Stimulated activated CD4-positive, alpha-beta T cell treated with anti-CD3 and anti-CD28 coated beads, Interleukin-4, amount 100 ng/mL, for 1 hour (primary cell): ENCODE measurements at places on chromosomes 5 and 9.

- no peak for DNase-seq
Observed at GRCh38 chr5:61207884-61208283, 45.6 kb upstream of the SMIM15 start.

DNA sequence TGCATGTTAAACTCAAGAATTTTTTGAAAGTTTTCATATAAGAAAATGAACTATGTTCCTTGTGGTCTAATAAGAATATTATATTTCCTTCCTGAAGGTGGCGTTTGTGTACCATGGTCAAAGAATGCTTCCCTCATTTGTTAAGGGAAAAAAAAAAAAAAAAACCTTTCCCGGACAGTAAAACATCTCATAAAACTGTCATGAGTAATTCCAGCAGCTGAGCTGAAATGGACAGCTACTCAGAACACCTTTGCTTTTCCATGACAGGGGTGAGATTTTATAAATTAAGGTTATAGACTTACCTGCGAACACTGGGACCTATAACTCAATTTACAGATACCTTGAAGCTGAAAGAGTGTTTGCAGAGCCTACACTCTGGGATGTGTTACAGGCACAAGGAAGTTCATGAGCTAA, 113.2 kb upstream of the RANBP3L start:
- no peak for DNase-seq

- no peak for DNase-seq
Observed at GRCh38 chr5:66906021-66906420, 290.6 kb downstream of the CD180 start.

- DNase-seq, result no peak
Observed at GRCh38 chr5:151499501-151500035, 52.2 kb downstream of the SLC36A1 start.

DNA sequence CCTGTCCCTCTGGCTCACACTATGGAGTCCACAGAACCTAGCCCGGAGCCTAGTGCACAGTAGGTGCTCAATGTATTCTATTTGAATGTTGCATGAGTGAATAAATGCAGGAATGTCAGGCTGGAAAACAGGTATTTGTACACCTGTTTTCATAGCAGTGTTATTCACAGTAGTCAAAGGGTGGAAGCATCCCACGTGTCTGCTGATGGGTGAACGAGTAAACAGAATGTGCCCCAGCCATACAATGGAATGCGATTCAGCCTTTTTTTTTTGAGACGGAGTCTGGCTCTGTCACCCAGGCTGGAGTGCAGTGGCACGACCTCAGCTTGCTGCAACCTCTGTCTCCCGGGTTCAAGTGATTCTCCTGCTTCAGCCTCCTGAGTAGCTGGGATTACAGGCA, 31.5 kb upstream of the IER5L start:
- DNase-seq, result no peak

DNA sequence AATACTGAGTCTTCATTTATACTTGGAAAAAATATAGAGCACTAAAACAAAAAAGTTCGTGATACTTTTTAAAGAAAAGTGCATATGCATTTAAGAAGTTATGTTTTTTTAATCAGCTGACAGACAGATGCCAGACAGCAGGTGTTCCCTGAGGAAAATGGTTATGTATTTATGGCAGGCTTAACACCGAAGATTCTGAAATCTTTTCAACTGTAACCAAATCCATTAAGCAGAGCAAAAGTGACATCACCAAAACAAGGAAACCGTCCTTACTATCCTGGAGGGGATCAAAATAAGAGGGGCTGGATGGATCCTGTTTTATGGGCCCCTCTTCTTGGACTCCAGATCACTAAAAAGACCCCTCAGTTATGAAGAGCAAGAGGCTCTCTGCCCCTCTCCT, 404.9 kb upstream of the ADAMTS16 start:
- no peak for DNase-seq

GRCh38 chr9:77498891-77499290, 149.2 kb downstream of the GNA14 start:
- DNase-seq, result no peak

- no peak for DNase-seq
Observed at GRCh38 chr5:166959766-166960165, 1331.7 kb upstream of the WWC1 start.

DNA sequence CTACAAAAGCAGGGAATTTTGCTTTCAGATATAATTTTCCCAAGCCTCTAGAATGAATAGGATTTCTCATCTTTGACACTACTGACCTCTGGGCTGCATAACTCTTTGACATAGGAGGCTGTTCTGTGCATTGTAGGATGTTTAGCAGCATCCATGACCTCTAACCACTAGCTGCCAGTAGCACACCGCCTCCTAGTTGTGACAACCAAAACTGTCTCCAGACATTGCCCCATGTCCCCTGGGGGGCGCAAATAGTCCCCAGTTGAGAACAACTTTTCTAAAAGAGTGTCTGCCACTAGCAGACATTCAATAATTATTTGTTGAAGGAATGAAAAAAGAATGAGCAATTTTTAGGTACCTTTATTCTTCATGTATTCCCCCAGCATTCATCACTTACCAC, 51.8 kb downstream of the POU4F3 start:
- DNase-seq, result no peak
